ENCODE measurements at places on chromosomes 16 and 17. TPM values are rescaled to one million over a fixed set of nuclear protein-coding genes. Genes with fewer than 3 reads are reported as not detected.

NEK8 gene
- 0.94 TPM for total RNA-seq

KRT222 gene
- not detected for total RNA-seq

AFMID gene
- total RNA-seq: 45.0 TPM

EIF1 gene
- 1,209 TPM for total RNA-seq

ATP5PD gene
- 937 TPM for total RNA-seq

ABAT gene
- 2.6 TPM for total RNA-seq

LRRC37A gene
- 1.5 TPM for total RNA-seq

HSD11B2 gene
- 0.89 TPM for total RNA-seq

CD300H gene
- total RNA-seq: not detected

ABCA8 gene
- 38.6 TPM for total RNA-seq

PRAC2 gene
- not detected for total RNA-seq

DNA sequence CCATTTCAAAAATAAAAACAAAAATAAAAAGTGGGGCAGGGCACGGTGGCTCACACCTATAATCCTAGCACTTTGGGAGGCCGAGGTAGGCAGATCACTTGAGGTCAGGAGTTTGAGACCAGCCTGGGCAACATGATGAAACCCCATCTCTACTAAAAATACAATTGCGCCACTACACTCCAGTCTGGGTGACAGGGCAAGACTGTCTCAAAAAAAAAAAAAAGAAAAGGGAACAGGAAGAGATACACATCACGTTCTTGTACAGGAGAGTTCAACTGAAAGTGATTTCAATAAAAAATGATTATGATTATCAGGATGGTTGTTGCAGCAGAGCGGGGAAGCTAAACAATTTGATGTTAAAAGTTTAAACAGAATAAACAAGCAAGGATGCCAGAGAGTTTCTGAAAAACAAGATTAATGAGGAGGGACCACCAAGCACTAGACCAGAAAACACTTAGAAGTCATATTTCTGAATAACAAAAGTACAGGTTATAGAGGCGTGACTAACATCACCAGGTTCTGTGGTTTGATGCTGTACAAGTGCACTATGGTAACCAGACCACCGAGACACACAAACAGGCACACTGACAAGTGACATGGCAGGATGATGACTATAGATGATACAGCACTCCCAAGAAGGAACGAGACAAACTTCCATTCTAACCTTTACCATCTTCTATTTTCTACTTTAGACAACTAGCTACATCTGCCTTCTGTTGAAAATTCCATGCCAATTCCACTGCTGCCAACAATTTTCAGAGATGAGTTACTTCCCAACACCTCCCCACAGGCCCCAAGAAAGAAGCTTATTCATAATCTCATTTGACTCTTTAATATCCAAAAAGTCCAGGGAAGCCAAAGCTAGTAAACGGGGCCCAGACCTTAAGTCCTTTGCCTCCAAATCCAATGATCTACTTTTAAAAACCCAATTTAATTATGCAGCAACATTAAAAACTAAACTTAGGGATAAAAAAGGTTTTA lies 11.8 kb downstream of the DNAJA2 start:
- no peak for DNase-seq

GRCh38 chr17:48014595-48015111 lies 22.9 kb downstream of the COPZ2 start:
- no peak for DNase-seq

- DNase-seq: no peak
Measured at GRCh38 chr16:35131429-35131828, 1672.0 kb downstream of the TP53TG3F start.

DNA sequence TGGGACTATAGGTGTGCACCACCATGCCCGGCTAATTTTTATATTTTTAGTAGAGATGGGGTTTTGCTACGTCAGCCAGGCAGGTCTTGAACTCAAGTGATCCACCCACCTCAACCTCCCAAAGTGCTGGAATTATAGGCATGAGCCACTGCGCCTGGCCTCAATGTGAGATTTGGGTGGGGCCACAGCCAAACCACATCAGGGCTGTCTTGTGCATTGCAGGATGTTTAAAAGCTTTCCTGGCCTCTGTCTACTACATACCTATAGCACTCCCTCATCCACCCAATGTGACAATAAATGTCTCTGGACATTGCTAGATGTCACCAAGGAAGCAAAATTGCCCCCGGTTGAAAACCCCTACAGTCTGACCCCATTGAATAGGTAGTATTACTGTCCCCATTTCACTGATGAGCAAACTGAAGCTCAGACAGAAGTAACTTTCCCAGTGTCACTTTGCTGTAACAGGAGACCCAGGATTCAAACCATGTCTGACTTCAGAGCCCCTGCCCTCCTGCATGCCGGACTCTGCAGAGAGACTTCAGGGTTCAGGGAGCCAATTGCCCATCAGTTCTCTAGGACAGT lies 3.6 kb upstream of the MAP3K14 start:
- DNase-seq: peak; percentile 4

DNA sequence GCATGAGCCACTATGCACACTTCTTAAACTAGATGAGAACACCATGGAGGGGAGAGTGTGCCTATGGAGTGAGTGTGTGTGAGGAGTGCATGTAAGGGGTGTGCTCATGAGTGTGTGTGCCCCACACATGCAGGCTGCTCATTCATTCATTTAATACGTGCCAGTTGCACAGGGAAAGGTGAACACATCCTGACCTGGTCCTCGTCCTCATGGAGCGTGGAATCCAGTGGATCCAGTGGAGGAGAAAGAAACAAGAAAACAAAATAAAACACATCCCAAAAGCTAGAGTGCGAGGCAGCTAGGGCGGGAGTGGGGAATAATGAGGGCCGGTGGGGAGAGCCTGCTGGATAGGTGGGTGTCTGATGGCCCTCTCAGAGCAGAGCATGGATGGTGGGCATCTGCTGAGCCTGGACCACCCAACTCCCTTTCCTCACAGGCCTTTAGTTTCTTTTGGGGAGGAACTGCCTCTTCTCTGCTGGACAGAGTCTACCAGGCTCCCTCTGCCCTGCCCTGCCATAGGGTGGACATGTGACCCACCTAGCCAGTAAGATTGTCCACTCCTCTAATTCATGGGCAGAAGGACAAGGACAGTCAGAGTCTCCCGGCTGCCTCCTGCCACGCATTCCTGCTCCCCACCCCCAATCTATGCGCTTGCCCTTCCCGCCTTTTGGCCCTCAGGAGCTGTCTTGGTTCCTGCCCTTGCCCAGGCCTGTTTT lies 204.3 kb downstream of the RAB11FIP4 start:
- no peak for DNase-seq

GRCh38 chr17:54736573-54736972 lies 164.1 kb upstream of the TOM1L1 start:
- DNase-seq: no peak

GRCh38 chr17:7562208-7562605 lies 488 bp downstream of the SENP3 start:
- DNase-seq: no peak

- DNase-seq: no peak
Measured at GRCh38 chr17:3804503-3804931, 3.5 kb upstream of the ITGAE start.

GRCh38 chr17:73639932-73640331 lies 4.3 kb downstream of the SDK2 start:
- no peak for DNase-seq

- DNase-seq: no peak
Measured at GRCh38 chr17:72273289-72274056, 152.7 kb downstream of the SOX9 start.

GRCh38 chr16:87317750-87318644 lies 805 bp upstream of the C16orf95 start:
- peak; percentile 59 for DNase-seq

DNA sequence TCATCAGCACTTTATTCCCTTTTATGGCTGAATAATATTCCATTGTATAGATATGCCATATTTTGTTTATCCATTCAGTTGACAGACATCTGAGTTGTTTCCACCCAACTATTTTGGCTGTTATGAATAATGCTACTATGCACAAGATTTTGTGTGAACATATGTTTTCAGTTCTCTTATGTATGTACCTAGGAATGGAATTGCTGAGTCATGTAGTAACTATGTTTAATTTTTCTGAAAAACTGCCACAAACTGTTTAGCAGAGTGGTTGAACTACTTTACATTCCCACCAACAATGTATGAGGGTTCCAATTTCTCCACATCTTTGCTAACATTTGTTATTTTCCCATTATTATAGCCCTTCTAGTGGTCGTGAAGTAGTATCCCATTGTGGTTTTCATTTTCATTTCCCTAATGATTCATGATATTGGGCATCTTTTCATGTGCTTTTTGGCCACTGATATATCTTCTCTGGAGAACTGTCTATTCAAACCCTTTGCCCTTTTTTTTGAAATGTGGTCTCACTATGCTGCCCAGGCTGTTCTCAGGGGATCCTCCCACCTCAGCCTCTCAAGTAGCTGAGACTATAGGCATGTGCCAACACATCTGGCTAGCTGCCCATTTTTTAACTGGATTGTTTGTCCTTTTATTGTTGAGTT lies 26.3 kb downstream of the SMURF2 start:
- no peak for DNase-seq

- no peak for DNase-seq
Measured at GRCh38 chr17:63639125-63639524, 16.9 kb downstream of the MAP3K3 start.

DNA sequence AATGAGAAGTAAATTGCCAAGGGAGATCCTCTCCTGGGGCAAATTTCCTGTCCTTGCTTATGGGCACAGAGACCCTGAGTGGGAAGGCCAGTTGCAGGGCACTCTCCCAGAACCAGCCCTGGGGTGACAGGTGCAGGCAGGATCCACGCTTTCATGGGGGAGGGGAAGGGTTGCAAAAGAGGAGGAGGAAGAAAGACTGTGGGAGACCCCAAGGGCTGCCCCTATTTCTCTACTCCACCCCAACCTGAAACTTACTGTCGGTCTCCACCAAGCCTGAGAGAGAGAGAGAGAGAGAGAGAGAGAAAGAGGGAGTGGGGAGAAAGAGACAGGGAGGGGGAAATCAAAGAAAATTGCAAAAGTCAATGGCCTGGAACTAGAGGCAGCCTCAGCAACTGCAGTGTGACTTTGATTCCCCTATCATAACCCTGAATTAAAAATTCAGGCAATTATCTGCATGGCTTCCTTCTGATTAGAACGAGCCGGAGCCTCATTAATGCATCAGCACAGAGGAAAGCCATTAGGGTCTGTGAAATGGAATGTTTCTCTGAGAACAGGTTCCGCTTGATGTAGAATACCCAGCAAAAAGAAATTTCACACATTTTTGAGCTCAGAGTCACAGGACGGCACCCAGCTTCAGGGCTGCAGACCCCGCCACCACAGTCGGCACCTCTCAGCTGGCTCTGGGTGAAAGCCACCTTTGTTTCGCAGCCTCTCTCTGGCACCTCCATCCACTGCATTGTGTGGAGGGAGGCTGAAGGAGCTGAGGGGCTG lies 45.1 kb upstream of the HNF1B start:
- no peak for DNase-seq

DNA sequence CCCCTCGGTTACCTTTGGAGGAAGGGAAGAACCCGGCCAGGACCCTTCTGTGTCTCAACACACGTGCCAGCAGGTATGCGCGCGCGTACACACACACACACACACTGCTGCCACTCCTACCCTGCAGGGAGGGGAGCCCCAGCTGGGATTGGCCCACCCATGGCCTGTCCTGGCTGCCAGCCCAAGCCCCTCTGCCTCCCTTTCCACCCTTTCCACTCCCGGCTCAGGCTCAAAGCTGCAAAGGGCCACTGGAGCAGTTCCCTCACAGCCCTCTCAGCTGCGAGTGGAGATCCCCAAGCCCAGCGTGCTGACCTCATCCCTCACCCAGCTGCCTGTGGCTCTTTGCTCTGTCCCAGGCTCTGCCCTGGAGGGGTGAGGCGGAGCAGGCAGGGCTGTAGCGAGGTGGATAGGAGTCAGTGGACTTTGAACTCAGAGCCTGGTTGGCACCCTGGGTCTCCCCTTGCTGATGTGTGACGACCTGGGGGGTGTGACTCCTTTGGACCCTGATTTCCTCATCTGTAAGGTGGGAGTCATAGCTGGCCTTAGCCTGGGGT lies 14.5 kb downstream of the KIF19 start:
- DNase-seq: no peak

GRCh38 chr17:72392056-72393010 lies 271.5 kb downstream of the SOX9 start:
- no peak for DNase-seq

GRCh38 chr16:27169511-27170071 lies 33.7 kb upstream of the KDM8 start:
- no peak for DNase-seq

GRCh38 chr17:1390432-1391367 lies 9.3 kb downstream of the YWHAE start:
- no peak for DNase-seq

GRCh38 chr17:45077643-45078042 lies 16.5 kb downstream of the NMT1 start:
- no peak for DNase-seq

DNA sequence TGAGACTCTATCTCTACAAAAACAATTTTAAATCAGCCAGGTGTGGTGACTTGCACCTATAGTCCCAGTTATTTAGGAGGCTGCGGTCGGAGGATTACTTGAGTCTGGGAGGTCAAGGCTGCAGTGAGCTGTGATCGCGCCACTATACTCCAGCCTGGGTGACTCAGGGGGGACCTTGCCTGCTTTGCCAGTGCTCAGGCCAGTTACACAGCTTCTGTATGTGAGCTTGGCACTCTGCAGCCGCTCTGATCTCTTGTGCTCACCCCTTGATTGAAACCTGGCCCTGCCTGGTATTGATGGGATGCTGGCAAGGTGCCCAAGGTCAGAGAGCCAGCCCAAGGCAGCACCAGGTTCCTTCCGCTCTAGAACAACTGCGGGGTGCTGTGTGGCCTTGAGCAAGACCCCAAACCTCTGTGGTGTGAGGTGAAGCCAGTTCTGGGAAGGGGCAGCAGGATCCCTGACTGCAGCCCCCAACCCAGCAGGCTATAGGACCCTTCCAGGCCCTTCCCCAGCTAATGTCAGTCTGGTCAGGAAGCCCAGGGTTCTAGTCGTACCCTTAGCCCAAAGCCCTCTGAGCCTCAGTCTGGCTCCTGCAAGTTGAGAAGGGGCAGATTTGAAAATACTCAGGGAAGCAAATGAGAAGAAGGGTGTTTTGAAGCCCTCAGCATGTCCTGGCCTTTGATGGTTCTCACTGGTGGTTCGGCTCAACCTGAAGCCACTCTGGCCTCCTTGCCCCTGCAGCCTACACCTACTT lies 18.9 kb downstream of the MMP15 start:
- no peak for DNase-seq
